ENCODE measurements at places on chromosomes 13 and 19. TPM values are rescaled to one million over a fixed set of nuclear protein-coding genes. Genes with fewer than 3 reads are reported as not detected.

GRCh38 chr19:43755256-43755801 lies 567 bp upstream of the SMG9 start:
- H3K27me3 ChIP-seq: no peaks in the 10 kb centered on the region
- H3K4me1 ChIP-seq: peaks cover 50% of the 10 kb centered on the region
- peak overlapping the region; percentile 98 for H3K4me3 ChIP-seq
- peak; percentile 89 for DNase-seq
- peaks cover 47% of the 10 kb centered on the region for H3K36me3 ChIP-seq

Gene CEACAM7
- total RNA-seq: not detected

Gene CABP5
- total RNA-seq: not detected

Gene NACC1
- 84.8 TPM for total RNA-seq

DNA sequence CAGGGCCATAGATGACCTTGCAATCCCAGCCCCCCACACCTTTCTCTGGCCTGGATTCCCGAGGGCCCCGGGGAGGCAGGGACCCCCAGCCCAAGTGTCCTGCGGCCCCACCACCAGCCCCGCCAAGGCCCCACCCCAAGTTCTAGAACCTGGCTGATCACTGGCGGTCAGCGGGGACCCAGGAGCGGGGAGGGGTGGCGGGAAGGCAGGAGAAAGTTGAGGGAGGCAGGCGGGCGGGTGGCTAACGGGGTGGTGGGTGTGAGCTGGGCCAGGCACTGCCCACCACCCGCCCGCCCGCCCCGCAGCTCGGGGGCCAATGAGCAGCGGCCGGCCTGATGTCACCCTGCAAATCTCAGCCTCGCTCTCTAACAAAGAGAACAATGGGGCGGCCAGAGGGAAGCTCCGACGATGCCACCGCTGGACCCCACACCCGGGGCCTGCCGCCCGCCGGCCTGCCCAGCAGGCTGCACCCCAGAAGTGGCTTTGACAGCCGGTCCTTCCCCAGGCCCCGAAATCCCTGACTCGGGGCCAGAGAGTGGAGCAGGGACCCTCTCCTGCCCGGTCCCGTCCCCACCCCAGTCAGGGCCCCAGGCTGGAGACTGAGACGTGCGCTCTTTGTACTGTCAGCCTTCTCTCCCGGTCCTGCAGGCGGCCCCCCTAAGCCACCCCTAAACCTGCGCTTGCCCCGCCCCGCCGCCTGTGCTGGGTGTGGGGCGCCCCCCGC lies 1.6 kb downstream of the MEX3D start:
- peaks cover 2% of the 10 kb centered on the region for H3K4me1 ChIP-seq
- no peak overlapping the region for H3K27ac ChIP-seq
- H3K4me3 ChIP-seq: no peak overlapping the region
- peaks cover 8% of the 10 kb centered on the region for H3K27me3 ChIP-seq

GRCh38 chr13:44399074-44399473 lies 25.4 kb downstream of the SERP2 start:
- H3K4me1 ChIP-seq: no peaks in the 10 kb centered on the region
- no peaks in the 10 kb centered on the region for H3K36me3 ChIP-seq
- H3K4me3 ChIP-seq: no peak overlapping the region
- DNase-seq: no peak
- peaks cover 3% of the 10 kb centered on the region for H3K27me3 ChIP-seq
- no peak overlapping the region for H3K27ac ChIP-seq

GRCh38 chr19:4678881-4679790 lies 9.0 kb upstream of the MYDGF start:
- no peak overlapping the region for H3K27ac ChIP-seq
- peak; percentile 25 for DNase-seq
- H3K36me3 ChIP-seq: peaks cover 29% of the 10 kb centered on the region

DNA sequence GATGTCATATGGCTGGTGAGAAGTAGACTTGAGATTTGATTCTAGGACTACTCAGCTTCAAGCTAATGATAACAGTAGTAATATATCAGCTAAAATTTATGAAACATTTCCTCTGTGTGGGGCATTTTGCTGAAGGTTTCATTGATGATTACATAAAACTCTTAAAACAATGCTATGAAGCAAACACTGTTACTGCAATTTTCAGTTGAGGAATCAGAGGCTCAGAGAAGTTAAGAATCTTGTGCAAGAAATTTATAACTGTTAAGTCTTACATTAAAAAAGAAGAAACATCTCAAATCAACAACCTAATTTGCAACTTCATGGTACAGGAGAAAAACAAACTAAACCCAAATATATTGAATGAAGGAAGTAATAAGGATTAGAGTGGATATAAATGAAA lies 10.3 kb downstream of the CEACAM8 start:
- no peak for DNase-seq
- H3K27me3 ChIP-seq: peaks cover 27% of the 10 kb centered on the region
- H3K4me1 ChIP-seq: no peaks in the 10 kb centered on the region

Gene ZNF577
- total RNA-seq: 6.0 TPM

GRCh38 chr13:39776439-39776838 lies 121.0 kb downstream of the COG6 start:
- H3K27me3 ChIP-seq: no peaks in the 10 kb centered on the region
- H3K27ac ChIP-seq: no peak overlapping the region
- H3K4me3 ChIP-seq: no peak overlapping the region
- peaks cover 26% of the 10 kb centered on the region for H3K4me1 ChIP-seq
- peaks cover 2% of the 10 kb centered on the region for H3K36me3 ChIP-seq
